ENCODE measurements at places on chromosomes 12 and 14. TPM values are rescaled to one million over a fixed set of nuclear protein-coding genes. Genes with fewer than 3 reads are reported as not detected.
A peak's percentile ranks its signal among the peaks of the same experiment; 100 is the strongest.

DNA sequence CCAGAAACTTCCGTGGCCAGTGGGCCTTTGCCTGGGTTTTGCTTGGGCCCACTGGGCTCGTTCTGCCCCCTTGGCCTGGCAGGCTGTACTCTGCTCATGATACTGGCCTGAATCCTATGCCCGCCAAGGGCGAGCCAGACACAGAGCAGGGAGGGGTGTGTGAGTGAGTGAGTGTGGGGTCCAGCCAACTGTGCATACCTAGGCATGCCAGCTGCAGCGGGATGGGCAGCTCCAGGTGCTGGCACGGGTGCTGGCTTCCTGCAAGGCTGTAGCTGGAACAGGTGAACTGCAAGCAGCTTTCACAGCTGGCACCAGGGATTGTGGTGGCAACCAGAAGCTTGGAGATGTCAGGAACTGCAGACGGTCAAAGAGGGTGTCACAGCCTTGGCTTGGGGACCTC lies 1276.4 kb downstream of the SLC16A7 start:
- no peak for DNase-seq

- no peak for DNase-seq
These were observed 38.5 kb downstream of the NT5DC3 start for GRCh38 chr12:103802586-103802886.

DNA sequence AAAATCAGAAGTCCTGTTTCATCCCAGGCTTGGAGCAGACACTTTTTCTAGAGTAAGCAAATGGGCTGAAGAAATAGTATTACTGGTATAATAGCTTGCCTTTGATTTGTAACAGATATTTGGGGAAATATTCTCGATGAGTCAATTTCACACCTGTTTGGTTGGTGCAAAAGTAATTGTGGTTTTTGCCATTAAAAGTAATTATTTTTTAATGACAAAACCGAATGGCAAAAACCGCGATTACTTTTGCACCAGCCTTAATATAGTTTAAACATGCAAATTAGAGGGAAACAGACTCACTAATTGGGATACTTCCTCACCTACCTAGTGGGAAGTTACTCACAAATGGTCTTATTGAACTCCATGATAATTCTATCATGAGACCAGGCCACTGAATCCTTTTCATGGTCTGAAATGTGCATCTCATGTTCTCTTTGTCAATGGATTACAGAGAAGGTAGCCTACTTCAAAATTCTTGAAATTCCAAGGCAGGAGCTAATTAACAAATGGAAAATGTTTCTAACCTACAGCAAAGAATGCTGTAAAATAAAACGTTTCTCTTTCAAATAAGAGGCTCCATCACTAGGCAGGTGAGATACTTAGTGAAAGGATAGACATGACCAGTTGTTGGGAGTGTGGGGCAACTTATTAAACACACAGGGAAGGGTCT lies 391.3 kb downstream of the EMP1 start:
- no peak for DNase-seq

DNA sequence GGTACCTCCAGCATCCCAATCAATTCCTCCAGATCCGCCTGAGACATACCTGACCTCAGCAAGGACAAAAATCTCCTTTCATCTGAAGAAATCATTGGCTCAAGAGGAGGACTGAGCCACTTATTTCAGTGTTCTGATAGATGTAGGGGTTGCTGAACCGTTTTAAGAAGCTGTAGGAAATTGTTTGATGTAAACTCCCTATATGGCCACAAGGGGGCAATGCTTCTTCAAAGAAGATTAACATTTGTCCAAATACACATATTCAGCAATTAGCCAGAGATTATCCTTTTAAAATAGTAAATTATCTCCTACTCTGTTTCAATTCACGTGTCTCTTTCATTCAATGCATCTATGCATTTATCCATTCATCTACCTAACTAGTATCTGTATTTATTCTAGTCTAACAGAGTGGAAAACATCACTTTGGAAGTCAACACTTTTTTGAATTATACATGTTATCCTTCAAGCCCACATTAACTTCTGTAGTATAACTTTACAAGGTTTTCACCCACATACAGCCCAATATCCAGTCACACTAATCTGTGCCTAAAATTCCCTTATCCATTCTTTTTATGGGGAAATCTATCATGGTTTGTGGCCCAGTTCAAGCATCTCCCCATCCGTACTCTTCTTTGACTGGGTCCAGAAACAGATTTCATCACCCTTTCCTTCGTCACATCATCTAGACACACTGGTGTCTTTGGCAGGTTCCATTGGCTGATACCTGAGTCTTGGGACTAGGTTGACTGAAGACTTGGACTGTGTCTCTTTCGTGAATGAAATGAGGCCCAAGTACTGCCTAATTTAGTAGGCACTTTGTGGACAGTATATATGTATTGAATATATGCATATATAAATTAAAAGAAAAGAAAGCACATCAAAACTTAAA lies 411.0 kb upstream of the OR4E1 start:
- DNase-seq = peak; percentile 50

GRCh38 chr12:127820846-127821245 lies 446.1 kb upstream of the TMEM132C start:
- no peak for DNase-seq

DNA sequence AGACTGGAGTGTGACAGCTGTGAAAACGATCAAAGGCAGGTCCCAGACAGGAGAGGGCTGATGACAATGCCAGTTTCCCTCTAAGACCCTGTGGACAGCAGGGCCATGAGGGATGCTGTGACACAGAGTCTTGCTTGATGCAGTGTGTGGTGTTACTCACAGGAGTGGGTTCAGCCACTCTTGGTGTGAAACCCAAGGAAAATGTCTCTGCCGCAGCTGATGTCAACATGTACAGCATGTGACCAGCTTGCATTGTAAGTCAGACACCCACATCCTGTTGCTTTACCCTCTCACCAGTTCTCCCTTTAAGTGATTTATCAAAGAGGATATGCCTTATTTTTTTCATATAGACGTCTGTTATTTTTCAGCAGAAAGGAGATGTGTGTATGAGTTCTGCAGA lies 268.6 kb downstream of the BTG1 start:
- peak; percentile 68 for DNase-seq

The ACSS3 gene
- total RNA-seq = 0.69 TPM

The TAS2R10 gene
- total RNA-seq = not detected

The TMEM30B gene
- total RNA-seq = 26.2 TPM

The STON2 gene
- total RNA-seq = 17.1 TPM
